Stimulated activated CD4-positive, alpha-beta T cell treated with anti-CD3 and anti-CD28 coated beads, Interleukin-4, amount 100 ng/mL, for 48 hours (primary cell): ENCODE measurements at places on chromosomes 1 and 21.

DNA sequence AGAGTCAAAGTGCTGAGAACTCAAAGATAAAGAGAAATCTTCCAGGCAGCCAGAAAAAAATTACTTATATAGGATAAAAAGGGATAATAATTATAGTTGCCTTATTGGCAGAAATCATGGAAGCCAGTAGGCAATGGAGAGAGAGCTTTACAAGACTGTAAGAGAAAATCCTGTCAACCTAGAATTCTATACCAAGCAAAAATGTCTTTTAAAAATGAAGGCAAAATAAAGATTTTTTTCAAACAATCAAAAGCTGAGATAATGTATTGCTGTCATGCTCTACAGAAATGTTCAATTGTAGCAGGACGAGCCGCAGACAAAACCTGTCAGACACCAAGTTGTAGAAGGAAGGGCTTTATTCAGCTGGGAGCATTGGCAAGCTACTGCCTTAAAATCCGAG lies 26.8 kb upstream of the RAB4A start:
- DNase-seq = no peak

DNA sequence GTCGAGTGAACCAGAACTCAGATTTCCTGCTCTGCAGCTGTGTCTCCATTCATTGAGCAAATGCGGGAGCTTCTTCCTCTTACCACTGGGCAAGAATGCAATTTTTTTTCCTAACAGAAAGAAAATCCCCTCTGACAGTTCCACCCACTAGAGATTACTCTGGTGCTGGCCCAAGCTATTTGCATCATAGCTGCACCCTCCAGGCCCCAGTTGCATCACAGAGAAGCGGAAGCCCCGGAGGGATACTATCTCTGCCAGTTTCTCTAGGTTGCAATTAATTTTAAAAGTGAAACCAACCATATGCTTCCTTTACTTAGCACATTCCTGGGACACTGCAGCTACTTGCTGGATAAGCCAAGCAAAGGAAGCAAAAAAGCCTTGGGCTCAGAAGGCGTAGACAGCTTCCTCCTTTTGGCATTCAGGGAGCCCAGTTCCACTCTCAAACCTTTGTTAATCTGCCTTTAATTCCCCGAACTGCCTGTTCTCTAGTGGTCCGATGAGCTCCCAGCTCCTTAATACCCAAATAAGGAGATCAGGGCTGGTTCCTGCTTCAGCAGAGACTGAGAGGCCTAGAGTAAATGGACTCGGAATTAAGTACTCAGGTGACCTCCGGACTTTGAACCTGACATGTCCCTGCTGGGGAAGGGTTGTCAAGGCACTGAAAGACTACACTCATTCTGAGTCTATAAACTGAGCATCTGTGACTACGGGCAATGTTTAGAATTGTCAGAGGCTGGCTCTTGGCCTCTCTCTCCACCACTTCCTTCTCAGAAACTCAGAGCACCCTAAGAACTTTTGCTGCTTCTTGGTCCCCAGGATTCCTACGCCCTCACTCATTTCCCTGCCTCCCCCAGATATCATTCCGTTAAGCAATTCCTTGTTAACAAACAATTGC lies 72.5 kb upstream of the TNFSF18 start:
- DNase-seq = no peak

DNA sequence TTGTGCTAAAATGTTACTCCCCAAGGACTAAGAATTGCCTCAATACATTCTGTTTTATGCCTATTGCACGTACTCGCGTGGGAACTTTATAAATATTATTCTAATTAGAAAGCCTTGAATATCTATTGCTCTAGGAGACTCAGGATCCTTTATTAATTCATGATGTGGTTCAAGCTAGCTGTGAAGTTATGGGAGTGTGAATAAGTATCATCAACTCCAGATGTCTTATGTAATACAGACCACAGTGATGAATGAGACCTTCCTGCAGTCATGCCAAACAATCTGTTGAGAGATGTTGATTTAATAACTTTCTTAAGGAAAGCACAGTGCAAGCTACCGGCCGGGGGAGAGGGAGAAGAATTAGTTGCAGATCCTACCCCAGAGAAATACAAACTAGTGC lies 519.2 kb upstream of the ZP4 start:
- no peak for DNase-seq

- peak; percentile 9 for DNase-seq
Observed at GRCh38 chr1:160169553-160170399, 18.4 kb downstream of the ATP1A4 start.

DNA sequence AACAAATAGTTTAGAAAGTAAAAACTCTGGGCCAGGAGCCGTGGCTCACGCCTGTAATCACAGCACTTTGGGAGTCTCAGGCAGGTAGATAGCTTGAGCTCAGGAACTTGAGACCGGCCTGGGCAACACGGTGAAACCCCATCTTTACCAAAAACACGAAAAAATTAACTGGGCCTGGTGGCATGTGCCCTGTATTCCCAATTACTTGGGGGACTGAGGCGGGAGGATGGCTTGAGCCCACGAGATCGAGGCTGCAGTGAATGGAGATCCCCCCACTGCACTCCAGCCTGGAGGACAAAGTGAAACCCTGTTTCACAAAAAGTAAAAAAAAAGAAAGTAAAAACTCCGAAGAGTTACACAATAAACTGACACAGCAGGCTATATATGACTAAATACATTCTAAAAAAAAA lies 10.6 kb downstream of the CEP170 start:
- no peak for DNase-seq

DNA sequence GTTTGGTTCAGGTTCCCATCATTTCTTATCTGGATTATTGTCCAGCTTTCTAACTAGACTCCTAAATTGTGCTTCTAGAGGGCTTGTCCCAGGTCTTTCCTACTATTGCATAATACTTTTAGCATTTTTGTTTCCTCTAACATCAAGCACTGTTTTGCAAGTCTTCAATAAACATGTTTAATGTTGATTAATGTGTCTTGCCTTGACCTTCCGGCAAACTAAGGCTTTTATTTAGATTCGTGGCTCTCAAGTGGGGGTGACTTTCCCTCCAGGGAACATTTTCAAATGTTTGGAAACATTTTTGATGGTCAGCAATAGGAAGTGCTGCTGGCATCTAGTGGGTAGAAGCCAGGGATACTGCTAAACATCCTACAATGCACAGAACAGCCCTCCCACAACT lies 90.7 kb downstream of the RPE65 start:
- no peak for DNase-seq

GRCh38 chr21:32800056-32800455 lies 28.5 kb upstream of the PAXBP1 start:
- DNase-seq = no peak

DNA sequence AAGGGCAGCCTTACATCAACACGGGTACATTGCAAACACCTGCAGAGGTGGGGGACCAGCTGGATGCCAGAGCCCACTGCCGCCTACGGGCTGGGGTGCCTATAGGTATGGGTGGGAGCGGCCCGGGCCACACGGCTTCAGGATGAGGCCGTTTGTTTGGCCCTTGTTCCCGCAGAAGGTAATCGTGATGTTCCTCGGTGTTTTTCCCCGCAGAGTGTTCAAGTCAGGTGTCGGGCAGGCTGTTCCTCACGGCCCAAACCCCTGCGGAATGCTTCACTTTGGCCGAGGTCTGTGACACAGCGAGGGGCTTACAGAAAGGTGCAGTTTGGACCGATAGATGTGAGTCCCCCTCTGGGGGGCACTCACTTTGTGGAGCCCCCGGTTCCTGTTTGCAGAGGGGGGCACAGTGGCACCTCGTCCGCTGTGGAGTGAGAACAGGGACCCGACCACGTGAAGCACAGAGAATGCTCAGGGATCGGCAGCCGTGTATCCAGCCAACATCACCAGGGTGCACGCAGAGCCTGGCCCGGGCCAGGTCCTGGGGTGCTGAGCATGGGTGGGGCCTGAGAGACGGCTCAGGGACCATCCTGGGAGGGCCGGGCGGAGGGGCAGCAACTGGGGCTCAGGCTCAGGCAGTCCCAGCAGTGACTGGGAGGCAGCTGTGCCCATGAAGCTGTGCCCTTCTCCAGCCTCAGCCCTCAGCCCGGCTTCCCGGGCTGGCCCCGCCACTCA lies 453 bp upstream of the TTLL10 start:
- DNase-seq = no peak

DNA sequence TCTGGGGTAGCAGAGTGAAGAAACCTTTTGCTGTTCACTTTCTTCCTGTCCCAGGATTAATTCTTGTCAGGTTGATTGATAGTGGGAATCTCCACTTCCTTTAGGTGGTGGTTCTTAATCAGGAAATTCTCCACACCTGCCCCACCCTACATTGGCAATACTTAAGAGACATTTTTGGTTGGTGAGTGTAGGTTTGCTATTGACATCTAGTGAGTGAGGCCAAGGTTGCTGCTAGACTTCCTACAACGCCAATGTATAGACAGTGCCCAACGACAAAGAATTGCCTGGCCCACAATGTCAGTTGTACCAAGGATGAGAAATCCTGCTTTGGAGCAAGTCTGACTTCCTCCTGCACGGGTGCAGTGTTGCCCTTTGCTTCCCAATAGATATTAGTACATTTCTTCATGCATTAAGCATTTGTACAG lies 38.5 kb downstream of the MAP3K7CL start:
- no peak for DNase-seq

GRCh38 chr1:29646161-29646775 lies 409.9 kb downstream of the PTPRU start:
- no peak for DNase-seq

DNA sequence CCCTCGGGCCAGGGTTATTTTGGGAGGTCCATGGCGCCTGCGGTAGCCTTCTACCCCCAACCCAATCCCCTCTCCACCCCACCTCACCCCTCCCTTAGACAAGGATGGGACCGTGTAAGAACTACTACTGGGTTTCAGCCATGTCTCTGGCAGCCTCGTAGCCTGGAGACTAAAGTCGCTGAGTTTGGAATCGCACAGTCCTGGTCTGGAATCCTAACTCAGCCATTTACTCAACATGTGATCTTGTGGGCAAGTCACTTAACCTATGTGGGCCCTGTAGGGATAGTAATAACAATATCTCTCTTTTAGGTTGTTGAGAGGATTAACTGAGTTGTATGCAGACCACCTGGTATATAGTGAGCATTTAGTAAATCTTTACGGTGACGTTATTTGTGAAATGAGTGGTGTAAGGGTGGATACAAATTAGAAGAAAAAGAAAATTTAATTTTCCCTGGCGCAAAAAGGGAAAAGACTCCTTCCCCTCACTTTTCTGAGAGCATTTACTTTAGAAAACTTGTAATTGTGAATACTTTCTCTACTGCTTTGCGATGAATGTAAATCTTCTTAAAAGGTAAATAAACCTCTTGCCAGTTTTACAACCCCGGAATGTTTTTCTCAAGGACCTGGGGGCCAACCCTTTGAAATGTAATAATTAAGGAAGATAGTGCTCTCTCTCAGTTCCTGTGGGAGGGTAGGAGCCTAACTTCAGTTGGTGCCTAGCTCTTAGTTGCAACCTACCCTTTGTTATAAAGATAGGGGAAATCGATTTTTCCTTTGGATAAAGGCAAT lies 615 bp upstream of the MRPS15 start:
- no peak for DNase-seq

- DNase-seq = no peak
Observed at GRCh38 chr1:7110321-7110720, 325.1 kb downstream of the CAMTA1 start.

- DNase-seq = no peak
Observed at GRCh38 chr1:84000196-84000885, 1.4 kb upstream of the TTLL7 start.

GRCh38 chr1:192568063-192568462 lies 7.5 kb upstream of the RGS1 start:
- no peak for DNase-seq

DNA sequence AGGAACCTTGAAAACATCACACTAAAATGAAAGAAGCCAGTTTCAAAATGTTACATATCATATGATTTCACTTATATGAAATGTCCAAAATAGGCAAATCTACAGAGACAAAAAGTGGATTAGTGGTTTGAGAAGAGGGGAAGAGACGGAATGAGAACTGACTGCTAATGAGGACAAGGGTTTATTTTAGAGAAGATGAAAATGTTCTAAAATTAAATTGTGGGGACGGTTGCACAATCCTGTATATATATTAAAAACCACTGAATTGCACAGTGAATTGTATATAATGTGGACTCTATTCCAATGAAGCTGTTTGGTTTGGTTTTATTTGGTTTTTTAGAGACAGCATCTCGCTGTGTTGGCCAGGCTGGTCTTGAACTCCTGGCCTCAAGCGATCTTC lies 35.6 kb downstream of the PRPF38A start:
- DNase-seq = no peak

DNA sequence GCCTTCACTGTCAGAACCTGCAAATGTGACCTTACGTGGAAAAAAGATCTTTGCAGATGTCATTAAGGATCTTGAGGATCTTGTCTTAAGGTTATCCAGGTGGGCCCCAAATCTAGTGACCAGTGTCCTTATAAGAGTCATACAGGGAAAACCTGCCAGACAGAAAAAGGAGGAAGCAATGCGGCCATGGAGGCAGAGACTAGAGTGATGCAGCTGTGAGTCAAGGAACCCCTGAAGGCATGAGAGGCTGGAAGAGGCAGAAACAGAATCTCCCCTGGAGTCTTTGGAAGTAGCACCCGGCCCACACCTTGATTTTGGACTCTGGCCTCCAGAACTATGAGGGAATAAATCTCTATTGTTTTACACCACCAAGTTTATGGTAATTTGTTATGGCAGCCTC lies 36.5 kb upstream of the DNASE2B start:
- DNase-seq = no peak

- no peak for DNase-seq
Observed at GRCh38 chr1:216919060-216919970, 196.1 kb upstream of the ESRRG start.

- DNase-seq = no peak
Observed at GRCh38 chr1:157369808-157370521, 182.3 kb downstream of the FCRL5 start.

- no peak for DNase-seq
Observed at GRCh38 chr1:16077406-16078245, 4.2 kb upstream of the FAM131C start.

DNA sequence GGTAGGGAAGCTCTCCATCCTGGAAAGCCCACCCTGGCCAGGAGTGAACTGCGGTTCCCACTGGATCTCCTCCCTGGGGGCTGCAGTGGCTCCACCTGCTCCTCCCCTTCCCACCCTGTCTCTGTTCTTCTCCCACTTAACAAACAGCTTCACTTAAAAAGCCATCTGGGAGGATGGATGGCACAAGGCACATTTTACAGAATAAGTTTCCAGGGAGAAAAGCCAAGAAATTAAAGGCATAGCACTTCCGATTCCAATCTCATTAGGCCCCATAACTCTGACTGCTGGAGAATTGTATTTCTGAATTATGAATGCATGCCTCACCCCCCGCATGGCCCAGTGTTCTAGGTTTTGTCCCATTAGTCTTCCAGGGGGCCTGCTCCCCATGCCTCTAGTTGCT lies 718.3 kb downstream of the PTPRU start:
- no peak for DNase-seq

DNA sequence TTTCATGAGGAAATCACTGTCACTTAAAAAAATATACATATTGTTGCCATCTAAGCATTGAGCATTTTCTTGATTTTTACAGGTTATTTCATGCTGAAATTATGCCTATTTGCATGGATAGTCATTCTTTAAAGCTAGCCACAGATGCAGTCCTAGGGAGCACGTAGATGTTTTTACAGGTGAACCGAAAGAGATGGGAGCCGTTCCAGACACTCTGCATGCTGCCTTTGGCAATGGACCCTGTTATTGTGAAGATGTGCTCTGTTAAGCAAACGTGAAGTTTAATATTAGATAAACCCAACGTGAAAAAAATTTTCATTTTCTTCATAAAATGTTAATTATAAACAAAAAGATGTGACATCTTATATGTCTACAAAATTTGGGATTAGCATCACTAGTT lies 7.1 kb downstream of the PROX1 start:
- no peak for DNase-seq
